Gastroesophageal sphincter (tissue), 4 donors: ENCODE measurements at places on chromosomes 1 and 21. TPM values are rescaled to one million over a fixed set of nuclear protein-coding genes. Genes with fewer than 3 reads are reported as not detected.

OR2M3 gene
- total RNA-seq, result not detected

C1orf146 gene
- total RNA-seq, result not detected

- ATAC-seq, result no peak
Observed at GRCh38 chr21:45768740-45769048, 125.2 kb downstream of the PCBP3 start.

- no peak for ATAC-seq
Observed at GRCh38 chr21:38645282-38645681, 147.0 kb upstream of the ERG start.
